Left cardiac atrium (tissue), 4 donors: ENCODE measurements at places on chromosomes 7 and 10. TPM values are rescaled to one million over a fixed set of nuclear protein-coding genes. Genes with fewer than 3 reads are reported as not detected.
A peak's percentile ranks its signal among the peaks of the same experiment; 100 is the strongest.

Gene CD36
- 831 TPM for total RNA-seq

Gene UTF1
- not detected for total RNA-seq

Gene RARRES2
- 178 TPM for total RNA-seq

Gene PRSS1
- total RNA-seq, result not detected

Gene MAD1L1
- 24.9 TPM for total RNA-seq

Gene NPY4R
- not detected for total RNA-seq

Gene VWC2
- total RNA-seq, result 3.0 TPM

Gene NRP1
- total RNA-seq, result 121 TPM

Gene STEAP1B
- total RNA-seq, result 1.1 TPM

Gene CALHM1
- total RNA-seq, result not detected

Gene VWDE
- total RNA-seq, result 8.8 TPM

Gene IFRD1
- total RNA-seq, result 22.2 TPM

Gene LRIT1
- not detected for total RNA-seq

Gene GPR26
- not detected for total RNA-seq

DNA sequence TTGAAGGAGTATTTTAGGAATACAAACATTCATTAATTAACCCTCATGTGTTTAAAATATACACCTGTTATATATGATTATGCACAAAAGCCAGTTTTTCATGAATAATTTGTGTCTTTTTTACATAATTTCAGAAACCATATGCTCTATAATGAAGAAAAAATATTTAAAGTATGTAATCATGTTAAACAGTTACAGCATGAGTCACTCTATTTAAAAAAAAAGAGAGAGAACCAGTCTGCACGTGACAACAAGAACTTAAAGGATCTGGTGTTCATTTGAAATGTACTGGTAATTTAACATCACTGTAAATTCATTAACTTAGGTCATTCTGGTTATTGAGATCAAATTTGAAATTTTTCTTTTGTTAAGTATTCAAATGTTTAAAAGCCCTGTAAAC, 228.5 kb downstream of the CACNB2 start:
- no peak for DNase-seq

DNA sequence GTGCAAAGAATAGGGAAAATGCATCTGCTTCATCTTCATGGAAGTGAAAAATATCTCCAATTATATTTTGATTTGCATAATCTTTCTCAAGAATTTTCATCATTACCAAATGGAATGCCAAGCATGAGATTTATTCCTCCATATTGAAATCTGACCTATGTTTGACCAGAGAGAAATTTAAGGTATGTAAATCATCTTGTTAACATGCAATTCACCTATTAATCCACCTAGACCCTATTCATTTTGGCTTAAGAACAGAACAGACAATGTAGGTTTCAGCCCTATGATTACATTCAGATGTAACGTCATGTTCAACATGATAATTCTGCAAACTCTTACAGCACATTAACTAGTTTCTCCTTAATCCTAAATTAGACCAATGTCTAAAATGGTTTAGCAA, 30.8 kb upstream of the TMEM140 start:
- DNase-seq, result no peak

DNA sequence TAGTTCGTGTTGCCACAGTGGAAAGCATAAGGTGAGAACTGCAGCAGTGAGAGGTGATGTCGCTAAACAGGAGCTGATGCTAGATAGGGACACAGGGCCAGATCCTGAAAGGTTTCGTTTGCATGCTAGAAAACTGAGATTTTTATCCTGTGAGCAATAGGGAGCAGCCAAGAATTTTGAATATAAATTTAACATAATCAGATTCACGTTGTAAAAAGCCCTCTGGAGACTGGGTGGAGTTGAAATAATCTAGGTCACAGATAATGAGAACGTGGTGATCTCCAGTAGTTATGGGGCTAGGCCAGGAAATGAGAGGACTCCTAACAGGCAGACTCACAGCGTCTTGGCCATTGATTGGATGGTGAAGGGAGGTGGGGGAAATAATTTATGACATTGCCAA, 92.1 kb upstream of the IMMP2L start:
- no peak for DNase-seq

GRCh38 chr7:80060218-80060806, 74.3 kb upstream of the GNAI1 start:
- DNase-seq, result no peak

- no peak for DNase-seq
Measured at GRCh38 chr10:47189802-47190201, 110.2 kb upstream of the GDF10 start.

GRCh38 chr10:110811791-110812581, 59.7 kb upstream of the PDCD4 start:
- peak; percentile 63 for DNase-seq

DNA sequence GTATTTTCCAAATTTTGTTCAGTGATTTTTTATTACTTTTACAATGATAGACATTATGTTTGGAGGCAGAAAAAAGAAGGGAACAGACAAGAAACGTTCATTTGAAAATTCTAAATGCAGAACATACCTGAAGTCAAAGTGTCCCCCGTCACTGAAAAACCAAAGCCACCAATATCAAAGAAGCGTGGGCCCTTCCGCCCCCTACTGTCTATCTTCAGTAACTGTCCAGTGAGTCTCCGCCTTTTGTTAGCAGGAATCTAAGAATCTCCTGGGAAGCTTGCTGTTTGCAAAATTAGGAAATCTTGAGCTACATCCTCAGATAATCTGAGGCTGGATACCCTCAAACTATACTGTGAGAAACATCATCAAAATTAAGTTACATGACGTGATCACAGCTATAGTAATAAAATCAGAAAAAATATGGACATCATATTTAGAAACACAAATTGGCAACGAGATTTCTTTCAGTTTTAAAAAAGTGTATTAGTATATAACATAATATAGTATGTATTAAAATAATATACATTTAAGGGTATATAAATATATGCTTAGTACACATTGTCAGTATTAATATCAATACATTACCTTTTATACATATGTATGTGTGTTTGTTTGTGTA, 169.3 kb upstream of the AKR1E2 start:
- DNase-seq, result peak; percentile 50

DNA sequence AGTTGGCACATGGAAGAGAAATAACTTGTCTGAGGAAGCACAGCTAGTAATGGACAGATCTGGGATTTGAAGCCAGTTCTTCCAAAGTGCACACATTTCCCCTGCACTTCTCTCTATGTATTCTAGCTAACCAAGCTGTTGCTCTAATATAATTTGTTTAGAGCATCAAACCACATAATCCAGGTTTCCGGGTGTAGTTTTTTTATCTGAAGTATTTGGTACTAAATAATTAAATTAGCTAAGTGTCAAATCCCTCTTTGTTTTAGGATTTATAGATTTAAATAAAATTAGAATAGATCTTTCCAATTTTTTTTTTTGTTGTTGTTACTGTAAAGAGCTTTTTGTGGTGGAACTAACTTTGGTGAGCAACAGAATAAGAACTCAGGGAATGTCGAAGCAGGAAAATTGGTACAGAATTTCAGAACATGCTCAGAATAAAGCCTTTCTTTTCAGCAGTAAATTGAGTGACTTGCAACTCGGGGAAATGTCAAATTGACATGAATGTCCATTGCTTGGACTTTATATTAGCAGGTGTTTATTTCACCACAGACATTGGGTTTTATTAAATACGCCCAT, 33.7 kb downstream of the CAMK1D start:
- no peak for DNase-seq

DNA sequence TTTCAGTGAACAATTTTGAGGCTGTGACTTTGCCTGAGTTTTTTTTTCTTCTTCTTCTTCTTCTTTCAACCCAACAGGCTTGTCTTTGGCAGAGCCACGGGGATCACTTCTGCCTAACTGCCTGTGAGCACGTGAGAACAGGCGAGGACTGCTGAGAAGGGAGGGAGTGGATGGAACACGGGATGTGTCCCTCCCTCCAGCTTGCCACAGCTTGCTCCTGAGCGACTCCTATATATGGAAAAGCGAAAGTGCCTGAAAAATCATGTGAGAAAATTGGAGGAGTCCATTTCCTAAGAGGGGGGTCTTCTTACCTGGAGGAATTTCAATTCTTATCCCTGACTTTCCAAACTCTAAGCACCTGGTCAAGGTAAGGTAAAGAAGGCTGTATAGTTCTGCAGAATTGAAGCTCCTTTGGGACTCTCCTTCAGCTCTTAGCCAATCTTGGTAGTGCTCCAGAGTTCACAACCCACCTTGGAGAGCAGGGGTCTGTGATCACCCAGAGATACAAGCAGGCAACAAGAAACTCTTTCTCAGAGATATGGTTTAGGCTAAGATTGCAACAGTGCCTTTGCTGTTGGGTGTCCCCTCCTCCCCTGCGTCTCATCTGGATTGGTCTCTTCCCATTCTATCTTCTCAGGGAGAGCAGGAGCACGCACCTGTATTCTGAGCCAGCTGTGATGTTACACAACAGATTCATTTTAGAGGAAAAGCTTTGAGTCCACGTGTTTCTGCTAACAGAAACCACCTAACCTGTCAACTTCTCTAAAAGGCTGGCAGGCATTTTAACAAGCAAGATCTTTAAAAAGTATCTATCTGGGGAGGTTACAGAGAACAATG, at the start of gene MAT1A:
MAT1A (minus strand) TSS at position 208 of the 837 bp plus-strand sequence. CDS start 235 bp downstream, outside the sequence.
- DNase-seq, result no peak

- no peak for DNase-seq
Measured at GRCh38 chr7:43921423-43921822, 4.8 kb upstream of the UBE2D4 start.

GRCh38 chr10:89738551-89739209, 37.3 kb downstream of the KIF20B start:
- DNase-seq, result no peak

GRCh38 chr10:34906067-34906965, 91.2 kb upstream of the PARD3 start:
- DNase-seq, result peak; percentile 25

GRCh38 chr7:2523941-2524807, 4.6 kb downstream of the LFNG start:
- peak; percentile 87 for DNase-seq

DNA sequence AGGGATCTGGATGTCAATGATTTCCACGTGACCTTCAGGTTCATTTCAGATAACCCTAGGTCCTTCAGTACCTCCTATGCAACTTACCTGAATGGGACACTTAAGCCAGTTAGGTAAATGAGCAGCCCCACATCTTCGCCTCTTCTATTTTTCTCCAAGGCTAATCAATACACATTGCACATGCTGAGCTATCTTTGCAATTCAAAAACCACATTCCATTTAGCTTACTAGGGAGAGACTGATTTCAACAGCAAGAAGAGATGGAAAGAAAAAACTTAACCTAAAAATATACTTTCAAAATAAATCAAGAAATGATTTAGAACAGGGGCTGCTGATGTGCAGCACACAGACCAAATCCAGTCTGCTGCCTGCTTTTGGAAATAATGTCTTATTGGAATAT, 81.8 kb upstream of the CDCA7L start:
- no peak for DNase-seq

- no peak for DNase-seq
Measured at GRCh38 chr7:5173496-5173895, 16.5 kb upstream of the WIPI2 start.
